Stimulated activated CD4-positive, alpha-beta T cell treated with anti-CD3 and anti-CD28 coated beads, TNF-alpha, amount 100 ng/mL, for 4 hours (primary cell): ENCODE measurements at places on chromosomes 1 and 21.

GRCh38 chr1:91559838-91560565, 59.4 kb downstream of the CDC7 start:
- DNase-seq: no peak

GRCh38 chr1:164495905-164496304, 63.1 kb upstream of the PBX1 start:
- DNase-seq: no peak

- DNase-seq: no peak
These were observed 136.2 kb downstream of the PSMG1 start for GRCh38 chr21:39047046-39047445.

DNA sequence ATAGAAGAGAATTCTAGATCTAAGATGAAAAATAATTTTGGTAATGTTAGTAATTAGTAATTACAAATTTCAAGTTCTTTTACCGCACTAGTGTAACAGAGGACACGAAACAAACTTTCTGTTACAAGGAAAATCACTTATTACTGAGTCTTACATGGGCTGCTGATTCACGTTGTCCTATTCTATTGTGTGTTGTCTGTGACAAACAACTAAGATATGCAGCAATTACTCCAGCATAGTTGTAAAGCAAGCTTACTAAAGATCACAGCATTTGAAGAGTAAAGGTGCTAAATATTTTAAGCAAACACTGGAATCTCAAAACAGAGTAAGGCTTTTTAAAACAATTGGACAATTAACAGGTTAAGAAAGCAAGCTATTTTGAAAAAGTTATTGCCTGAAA, 502.3 kb downstream of the KCNT2 start:
- no peak for DNase-seq

DNA sequence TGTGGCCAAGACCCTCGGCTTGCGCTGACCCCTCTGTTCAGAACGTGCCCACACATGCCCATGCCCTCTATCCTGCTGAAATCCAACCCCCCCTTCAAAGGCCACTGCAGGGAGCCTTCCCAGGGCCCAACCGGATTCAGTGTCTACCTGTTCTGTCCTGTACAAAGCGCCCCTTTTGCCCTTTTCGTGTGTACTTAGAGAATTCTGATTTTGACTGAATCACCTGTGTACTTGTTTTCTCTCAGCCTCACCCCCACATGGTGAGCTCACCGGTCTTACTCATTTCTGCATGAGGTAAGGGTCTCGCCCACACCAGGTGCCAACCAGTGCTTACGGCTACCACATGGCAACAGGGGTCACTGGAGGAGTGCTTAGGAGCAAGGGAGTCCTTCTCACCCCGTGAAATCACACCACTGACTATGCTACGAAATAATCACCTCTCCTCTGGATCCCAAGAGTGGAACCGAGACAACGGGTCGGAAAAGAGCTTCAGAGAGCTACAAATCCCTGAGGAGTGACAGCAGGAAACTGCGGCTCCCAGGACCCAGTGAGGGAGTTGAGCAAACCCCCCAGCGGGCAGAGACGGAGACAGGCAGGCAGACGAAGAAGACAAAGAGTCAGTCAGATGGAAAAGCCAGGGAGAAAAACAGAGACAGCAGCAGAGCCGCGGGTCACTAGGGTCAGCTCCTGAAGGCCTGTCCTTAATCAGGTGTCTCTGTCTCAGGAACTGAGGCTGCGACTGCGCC, 2.1 kb upstream of the S100A2 start:
- DNase-seq: no peak
